HuH-7 (cell line): ENCODE measurements at places on chromosomes 4 and X.
A peak's percentile ranks its signal among the peaks of the same experiment; 100 is the strongest.

DNA sequence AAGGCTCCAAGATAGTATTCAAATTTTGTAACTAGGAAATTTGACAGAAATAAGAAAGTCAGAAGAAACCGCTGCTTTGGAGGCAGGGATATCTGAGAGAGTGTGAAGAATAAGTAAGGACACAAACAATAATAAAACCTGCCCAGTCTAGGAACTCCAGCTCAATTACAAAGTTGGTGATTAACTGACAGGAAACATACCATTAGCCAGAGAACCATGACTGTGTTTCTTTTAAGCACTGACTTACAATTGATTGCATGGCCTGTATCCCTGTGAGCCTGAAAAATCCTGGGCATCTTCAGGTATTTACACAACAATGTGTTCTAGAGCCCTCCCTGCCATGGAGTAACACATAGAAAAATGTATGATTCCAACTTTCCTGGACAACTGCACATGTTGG, 127.4 kb downstream of the GRIA3 start:
- no peak for DNase-seq

GRCh38 chr4:143344041-143344440, 7.4 kb downstream of the GAB1 start:
- no peak for DNase-seq

DNA sequence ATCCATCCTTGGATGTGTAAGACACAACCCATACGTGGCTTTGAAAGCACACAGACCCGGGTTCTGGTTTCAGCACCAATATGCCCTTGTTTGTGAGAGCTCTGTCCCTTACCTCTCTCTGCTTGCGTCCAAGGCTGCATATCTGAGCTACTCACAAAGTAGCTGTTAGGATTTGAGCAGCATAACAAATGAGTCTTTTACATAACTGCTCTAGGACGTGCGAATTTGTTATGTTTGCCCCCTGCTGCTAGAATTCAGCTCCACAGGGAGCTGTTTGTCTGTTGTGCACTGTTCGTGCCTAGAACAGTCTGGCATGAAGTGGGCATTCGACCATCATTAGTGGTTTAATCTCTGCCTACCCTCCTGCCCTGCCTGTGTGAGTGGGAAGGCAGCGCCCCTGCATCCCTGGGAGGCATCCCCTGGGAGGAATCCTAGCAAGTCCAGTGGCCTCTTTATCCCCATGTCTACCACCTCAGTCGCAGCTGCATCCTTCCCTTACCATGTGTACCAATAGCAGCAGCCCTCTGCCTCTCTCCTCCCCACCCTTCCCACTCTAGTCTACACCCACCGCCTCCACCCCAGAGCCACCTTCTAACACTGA, 42.1 kb downstream of the SLC2A9 start:
- DNase-seq = no peak

- no peak for DNase-seq
These were observed 82.8 kb upstream of the VEGFC start for GRCh38 chr4:176875446-176875930.

DNA sequence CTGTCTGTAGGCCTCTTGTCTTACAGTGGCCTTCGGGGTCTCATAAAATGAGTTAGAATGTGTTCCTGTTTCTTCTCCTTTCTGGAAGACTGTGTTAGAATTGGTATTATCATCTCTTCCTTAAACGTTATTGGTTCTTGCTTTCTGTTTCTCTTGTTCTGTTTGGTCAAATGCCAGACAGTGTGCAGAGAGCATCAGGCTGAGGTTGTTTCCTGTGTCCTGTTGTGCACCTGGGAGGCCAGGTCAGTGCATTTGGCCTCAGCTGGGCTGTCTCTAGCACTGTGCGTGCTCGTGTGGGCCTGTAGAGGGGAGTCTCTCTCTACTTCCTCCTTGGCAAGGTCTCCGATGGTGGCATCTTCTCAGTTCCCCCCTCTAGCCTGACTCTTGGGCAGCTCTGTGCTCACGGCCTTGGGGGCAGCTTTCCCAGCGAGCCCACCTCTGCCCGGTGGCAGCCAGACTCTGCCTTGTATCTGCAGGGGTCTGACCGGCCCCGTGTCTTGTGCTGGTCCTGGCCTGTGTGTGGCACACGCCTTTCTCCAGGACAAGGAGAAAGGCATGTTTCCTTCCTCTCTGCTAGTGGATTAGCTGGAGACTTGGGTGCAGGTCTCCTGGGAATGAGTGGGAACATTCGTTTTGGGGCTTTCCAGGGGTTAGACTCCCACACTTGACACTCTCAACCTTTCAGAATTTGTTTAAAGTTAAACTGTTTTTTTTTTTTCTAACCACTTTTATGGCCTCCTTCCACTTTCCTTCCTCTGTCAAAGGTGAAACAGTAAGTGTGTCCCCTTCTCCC, 62.3 kb downstream of the FAM193A start:
- DNase-seq = no peak

GRCh38 chr4:11663114-11663513, 234.4 kb upstream of the HS3ST1 start:
- no peak for DNase-seq

DNA sequence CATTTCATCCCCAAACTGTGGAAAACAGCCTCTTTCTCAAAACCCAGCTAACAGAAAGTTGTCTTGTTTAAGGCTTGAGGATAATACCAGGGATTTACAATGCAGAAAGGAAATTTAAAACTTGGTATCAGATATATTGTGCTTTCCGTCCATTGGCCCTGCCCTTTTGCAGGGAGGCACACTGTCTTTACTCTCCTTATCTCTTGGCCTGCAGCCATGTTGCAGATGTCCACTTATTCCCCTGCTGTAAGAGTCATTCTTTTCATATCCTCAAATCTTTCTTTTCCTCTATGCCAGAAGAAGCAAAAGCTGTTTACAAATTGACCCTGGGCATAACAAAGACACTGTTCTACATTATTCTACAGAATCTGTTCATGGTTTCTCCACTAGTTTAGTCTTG, 75.6 kb upstream of the DYNLT3 start:
- no peak for DNase-seq

GRCh38 chr4:80540785-80541469, 205.4 kb downstream of the CFAP299 start:
- DNase-seq = no peak

DNA sequence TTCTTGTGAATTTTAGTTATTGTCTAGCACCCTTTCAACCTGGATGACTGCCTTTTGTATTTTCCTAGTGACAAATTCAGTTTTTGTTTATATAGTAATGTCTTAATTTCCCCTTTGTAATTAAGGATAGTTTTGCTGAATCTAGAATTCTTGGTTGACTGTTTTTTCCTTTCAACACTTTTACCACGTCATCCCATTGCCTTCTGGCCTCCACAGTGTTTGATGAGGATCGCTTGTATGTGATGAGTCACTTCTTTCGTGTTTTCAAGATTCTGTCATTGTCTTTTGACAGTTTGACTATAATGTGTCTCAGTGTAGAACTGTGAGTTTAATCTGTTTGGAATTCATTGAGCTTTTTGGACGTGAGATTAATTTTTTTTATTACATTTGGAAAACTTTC, 30.1 kb downstream of the KDM6A start:
- DNase-seq = no peak

- DNase-seq = no peak
These were observed 33.7 kb upstream of the MSANTD1 start for GRCh38 chr4:3215256-3215655.

DNA sequence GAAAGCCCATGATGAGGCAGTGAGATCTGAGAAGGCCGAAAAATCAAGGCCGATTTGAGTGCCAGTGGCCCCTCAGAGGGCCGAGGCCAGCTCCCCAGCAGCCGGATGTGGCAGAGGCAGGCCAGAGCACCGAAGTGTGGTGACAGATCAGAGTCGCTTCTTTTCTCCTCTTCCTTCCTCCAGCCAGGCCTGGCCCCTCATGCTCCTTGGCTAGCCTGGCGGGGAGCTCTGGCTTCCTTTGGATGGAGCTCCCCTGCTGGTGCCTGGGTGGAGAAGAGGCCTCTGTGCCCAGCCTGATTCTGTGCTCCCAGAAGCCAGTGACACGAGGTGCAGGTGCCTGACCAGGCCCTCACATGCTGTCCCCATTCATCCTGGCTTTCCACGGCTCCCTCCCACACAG, 127.2 kb upstream of the PABPC4L start:
- peak; percentile 16 for DNase-seq

DNA sequence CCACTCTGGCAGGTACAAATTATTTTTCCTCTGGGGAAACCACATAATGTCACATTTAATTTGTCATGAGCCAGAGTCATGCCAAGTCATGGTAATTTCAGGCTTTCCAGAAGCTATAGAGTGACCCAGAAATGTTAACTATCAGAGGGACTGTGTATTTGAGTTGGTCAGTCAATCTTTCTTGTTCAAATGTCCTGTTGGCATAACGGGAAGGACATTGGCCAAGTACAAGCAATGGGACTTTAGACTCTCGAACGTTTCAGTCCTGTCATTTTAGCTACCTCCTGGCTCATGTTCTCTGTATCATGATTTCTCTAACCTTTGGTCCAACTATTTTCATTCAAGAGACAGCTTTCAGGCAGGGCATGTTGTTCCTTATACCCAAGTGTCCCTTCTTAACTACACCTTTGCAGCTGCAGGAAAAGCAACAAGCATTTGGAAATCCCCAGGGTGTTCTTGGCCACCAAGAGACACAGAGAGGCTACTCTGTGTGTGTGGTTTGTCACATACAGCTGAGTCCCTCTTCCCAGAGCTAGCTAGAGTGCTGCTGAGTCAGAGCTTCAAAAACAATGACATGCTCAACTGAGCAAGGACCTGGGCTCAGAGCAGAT, 142.6 kb downstream of the EGF start:
- DNase-seq = no peak

DNA sequence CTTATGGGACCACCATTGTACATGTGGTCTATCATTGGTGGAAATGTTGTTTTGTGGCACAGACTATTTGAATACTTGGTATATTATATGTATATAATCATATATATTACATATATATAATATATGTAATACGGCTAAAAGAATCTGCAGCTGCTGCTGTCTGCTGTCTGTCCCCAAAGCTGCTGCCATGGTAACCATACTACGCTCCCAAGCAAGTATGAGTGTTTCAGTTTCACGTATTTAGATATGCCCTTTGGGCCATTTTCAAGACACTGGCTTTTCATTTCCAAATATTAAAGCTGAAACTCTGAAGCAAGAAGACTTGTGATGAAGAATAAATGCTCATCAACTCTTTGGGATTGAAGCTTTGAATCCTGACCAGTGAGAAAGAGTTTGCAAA, 42.0 kb upstream of the ARSJ start:
- no peak for DNase-seq

DNA sequence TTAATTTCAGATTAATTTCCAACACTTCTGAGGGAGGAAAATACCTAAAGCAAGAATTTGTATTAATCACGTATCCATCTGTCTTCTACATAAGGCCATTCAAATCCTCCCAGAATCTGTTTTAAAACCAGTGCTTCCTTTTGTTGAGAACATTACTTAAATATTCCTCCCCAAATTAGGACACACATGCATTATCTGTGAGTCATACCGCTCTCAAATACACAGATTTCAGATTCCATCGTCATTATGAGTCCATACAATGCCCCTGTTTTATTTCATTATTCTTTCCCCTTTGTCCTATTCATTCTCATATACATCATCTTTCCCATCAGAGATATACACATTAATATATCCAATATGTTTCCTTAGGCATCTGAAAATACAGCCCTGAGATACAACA, 57.3 kb upstream of the PRSS12 start:
- no peak for DNase-seq

DNA sequence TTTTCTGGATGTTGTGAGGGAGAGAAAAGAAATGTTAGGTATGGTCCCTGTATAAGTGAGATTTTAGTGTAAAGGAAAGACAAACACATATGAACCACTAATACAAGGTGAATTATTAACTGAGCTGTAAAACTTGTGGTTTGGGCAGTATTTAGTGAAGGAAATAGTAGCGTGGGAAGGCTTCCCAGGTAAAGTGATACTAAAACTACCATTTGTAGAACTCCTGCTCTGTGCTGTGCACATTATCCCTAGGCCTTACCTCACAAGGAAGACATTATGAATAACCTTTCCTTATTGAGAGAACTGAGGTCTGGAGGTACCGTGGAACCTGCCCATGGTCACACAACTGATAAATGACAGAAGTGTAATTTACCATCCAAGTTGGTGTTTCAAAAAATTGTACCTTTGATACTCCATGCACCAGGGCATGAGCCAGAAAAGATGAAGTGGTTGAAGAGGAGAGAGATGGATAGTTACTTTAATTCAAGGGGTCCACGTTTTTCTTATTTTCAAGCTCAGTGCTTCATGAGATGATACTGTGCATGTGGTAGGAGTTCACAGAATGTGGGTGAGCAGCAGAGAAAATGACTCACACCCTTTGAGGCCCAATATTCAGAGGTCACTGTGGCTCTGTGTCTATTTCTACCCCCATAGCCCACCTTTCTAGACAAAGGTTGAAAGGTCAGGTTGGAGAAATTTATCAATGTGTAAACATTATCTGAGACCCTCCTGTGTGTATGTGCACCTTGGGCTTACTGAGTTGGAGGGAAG, 2.6 kb upstream of the VSIG4 start:
- no peak for DNase-seq

GRCh38 chr4:153931804-153932203, 142.9 kb upstream of the SFRP2 start:
- no peak for DNase-seq
